ENCODE measurements at places on chromosomes 3 and 15. TPM values are rescaled to one million over a fixed set of nuclear protein-coding genes. Genes with fewer than 3 reads are reported as not detected.
A peak's percentile ranks its signal among the peaks of the same experiment; 100 is the strongest.

Gene HERC2
- 42.7 TPM for total RNA-seq

Gene KLHDC8B
- 57.5 TPM for total RNA-seq

Gene CX3CR1
- total RNA-seq = not detected

Gene PRICKLE2
- 24.7 TPM for total RNA-seq

Gene CCR1
- 10.2 TPM for total RNA-seq

Gene PRRT3
- 1.1 TPM for total RNA-seq

Gene SPINT1
- 1.5 TPM for total RNA-seq

DNA sequence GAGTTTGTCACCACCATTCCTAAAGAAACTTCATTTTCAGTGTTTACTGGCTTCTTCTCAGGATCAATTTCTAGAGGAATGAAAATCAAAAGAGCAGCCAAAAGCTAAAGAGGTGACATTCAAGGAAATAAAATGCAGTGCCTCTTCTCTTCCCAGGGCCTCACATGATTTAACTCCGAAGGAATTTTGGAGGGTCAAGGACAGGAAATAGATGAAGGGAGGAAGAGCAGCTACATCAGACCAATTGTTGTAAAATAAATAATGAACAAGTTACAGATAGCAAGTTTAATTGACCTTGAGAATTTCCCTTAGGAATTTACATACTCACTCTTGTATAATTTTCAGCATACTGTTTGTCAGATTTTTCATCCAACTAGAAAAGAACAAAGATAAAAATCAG, 78.1 kb downstream of the LRRFIP2 start:
- no peak overlapping the region for H3K4me3 ChIP-seq
- H3K27ac ChIP-seq = no peak overlapping the region
- peaks cover 14% of the 10 kb centered on the region for H3K4me1 ChIP-seq
- no peak for DNase-seq
- H3K27me3 ChIP-seq = no peaks in the 10 kb centered on the region

GRCh38 chr3:178475062-178475461, 61.2 kb upstream of the KCNMB2 start:
- H3K36me3 ChIP-seq = no peaks in the 10 kb centered on the region
- no peak overlapping the region for H3K27ac ChIP-seq
- DNase-seq = no peak
- no peaks in the 10 kb centered on the region for H3K4me1 ChIP-seq
- H3K27me3 ChIP-seq = no peaks in the 10 kb centered on the region

GRCh38 chr3:32421185-32421584, 29.5 kb downstream of the CMTM7 start:
- H3K4me1 ChIP-seq = peaks cover 12% of the 10 kb centered on the region
- H3K36me3 ChIP-seq = no peaks in the 10 kb centered on the region
- peak overlapping the region; percentile 58 for H3K27ac ChIP-seq
- no peak overlapping the region for H3K4me3 ChIP-seq

- peaks cover 12% of the 10 kb centered on the region for H3K4me1 ChIP-seq
- no peak overlapping the region for H3K27ac ChIP-seq
- H3K27me3 ChIP-seq = peaks cover 42% of the 10 kb centered on the region
- H3K36me3 ChIP-seq = no peaks in the 10 kb centered on the region
- DNase-seq = no peak
Measured at GRCh38 chr15:52789601-52790168, 451 bp downstream of the ONECUT1 start.

DNA sequence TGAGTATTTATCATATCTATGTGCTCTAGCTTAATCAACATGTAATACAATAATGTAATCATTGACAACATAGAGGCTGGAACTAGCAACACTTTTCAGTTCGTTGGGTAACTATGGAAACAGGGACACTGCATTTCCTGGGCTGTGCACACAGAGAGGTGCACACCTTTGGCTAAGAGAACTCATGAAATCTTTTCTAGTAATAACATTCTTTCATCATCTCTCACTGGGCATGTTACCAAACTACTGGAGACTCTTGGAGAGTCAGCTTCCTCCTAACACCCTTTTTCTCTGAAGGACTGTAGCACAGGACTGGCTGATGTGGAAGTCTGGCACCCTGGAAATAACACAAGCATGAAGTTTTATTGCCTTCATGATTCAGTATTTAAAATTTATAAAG, 135.6 kb downstream of the KCNMB2 start:
- no peak overlapping the region for H3K27ac ChIP-seq
- no peak overlapping the region for H3K4me3 ChIP-seq
- no peak for DNase-seq
- H3K27me3 ChIP-seq = no peaks in the 10 kb centered on the region

GRCh38 chr3:106811376-106811775, 565.9 kb upstream of the CCDC54 start:
- no peak overlapping the region for H3K4me3 ChIP-seq
- H3K27me3 ChIP-seq = no peaks in the 10 kb centered on the region
- H3K4me1 ChIP-seq = peaks cover 3% of the 10 kb centered on the region
- no peak overlapping the region for H3K27ac ChIP-seq
- no peaks in the 10 kb centered on the region for H3K36me3 ChIP-seq

DNA sequence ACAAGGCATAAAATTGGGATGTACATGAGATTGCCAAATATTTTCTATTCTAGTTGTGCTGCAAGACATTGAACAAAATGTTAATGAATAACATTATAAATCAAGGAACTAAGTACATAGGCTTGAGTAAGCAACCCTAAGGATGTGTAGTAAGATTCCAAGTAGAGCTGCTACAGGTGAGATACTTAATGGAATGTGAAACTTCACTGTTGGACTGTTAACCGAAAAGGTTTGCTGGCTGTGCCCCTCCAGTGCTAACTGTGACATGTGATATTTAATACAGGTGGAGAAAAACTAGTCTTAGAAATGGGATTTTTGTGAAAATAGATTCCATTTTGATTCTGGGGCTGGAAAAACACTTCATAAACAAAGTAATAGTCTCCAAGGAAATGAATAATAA, 52.4 kb downstream of the TSC22D2 start:
- peaks cover 9% of the 10 kb centered on the region for H3K36me3 ChIP-seq
- no peak for DNase-seq
- H3K4me1 ChIP-seq = no peaks in the 10 kb centered on the region
- no peak overlapping the region for H3K27ac ChIP-seq

DNA sequence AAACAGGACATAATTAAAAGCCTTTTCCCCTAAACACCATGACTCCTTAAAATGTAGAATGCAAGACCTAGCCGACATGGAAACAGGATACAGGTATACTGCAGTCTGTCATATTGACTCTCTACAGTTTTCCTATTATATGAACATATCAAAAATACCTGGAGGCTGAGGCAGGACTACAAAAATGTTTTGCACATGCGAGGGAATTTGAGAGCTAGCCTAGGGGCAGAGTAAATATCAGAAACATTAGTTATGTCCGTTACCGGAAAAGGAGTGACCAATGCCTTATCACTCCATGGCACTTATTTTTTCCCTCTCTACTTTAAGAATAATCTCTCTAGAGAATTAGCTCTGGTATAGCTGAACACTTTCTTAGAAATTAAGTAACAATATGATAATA, 732.3 kb downstream of the TUSC7 start:
- H3K4me1 ChIP-seq = no peaks in the 10 kb centered on the region
- H3K27me3 ChIP-seq = no peaks in the 10 kb centered on the region
- no peak for DNase-seq
- H3K27ac ChIP-seq = no peak overlapping the region
- H3K36me3 ChIP-seq = no peaks in the 10 kb centered on the region
- H3K4me3 ChIP-seq = no peak overlapping the region

GRCh38 chr15:88022716-88023115, 233.8 kb downstream of the NTRK3 start:
- H3K27me3 ChIP-seq = no peaks in the 10 kb centered on the region
- H3K4me3 ChIP-seq = no peak overlapping the region
- no peak overlapping the region for H3K27ac ChIP-seq
- H3K36me3 ChIP-seq = peaks cover 12% of the 10 kb centered on the region
- no peak for DNase-seq
- no peaks in the 10 kb centered on the region for H3K4me1 ChIP-seq

DNA sequence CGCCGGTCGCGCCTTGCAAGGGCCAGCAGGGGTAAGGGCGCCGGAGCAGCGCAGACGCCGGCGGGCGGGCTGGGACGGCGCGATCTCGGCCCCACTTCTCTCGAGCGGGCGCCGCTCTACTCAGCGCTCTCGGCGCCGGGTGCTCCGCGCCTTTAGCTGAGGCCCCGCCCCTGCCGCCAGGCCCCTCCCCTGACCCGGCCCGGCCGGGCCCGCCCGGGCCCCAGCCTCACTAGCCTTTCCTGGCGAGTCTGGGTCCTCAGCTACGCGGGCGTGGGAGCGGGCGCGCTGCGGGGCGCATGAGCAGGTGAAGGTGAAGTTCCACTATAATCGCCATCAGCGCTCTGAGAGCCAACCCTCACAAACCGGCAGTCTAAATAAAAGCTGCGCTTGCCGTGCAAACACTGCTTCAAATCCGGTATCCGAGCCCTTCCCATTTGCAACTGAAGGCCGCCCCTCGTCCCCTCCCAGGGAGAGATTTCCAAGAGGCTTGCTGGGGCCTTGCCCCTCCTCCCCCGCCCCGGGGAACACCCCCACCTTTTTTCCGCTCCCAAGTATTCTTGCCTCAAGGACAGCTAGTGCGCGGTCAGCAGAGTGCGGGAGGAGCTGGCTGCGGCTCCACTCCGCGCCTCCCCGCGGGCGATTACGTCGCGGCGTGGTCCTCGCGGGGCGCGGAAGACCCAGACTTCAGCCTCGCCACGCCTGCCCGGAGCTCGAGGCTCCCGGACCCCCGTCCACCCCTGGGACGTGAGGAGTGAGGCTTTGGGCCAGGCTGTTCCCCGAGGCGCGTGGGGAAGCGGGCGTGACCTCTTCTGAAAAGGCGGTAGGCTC, at the start of gene RPP25:
RPP25 (minus strand) TSS at position 125 of the 828 bp plus-strand sequence. CDS start 189 bp downstream, outside the sequence.
- H3K36me3 ChIP-seq = no peaks in the 10 kb centered on the region
- no peaks in the 10 kb centered on the region for H3K27me3 ChIP-seq
- peaks cover 16% of the 10 kb centered on the region for H3K4me1 ChIP-seq
- peak; percentile 36 for DNase-seq
- peak within 1 kb of the TSS; percentile 84 for H3K4me3 ChIP-seq

GRCh38 chr3:114863848-114864247, 283.2 kb downstream of the ZBTB20 start:
- no peaks in the 10 kb centered on the region for H3K4me1 ChIP-seq
- H3K27ac ChIP-seq = no peak overlapping the region
- DNase-seq = no peak

- peaks cover 8% of the 10 kb centered on the region for H3K4me1 ChIP-seq
- H3K36me3 ChIP-seq = no peaks in the 10 kb centered on the region
Measured at GRCh38 chr3:169591159-169591951, 72.2 kb downstream of the MECOM start.

- DNase-seq = no peak
- H3K4me3 ChIP-seq = no peak overlapping the region
- no peak overlapping the region for H3K27ac ChIP-seq
- H3K27me3 ChIP-seq = no peaks in the 10 kb centered on the region
Measured at GRCh38 chr15:81068516-81068915, 65.6 kb upstream of the CFAP161 start.

DNA sequence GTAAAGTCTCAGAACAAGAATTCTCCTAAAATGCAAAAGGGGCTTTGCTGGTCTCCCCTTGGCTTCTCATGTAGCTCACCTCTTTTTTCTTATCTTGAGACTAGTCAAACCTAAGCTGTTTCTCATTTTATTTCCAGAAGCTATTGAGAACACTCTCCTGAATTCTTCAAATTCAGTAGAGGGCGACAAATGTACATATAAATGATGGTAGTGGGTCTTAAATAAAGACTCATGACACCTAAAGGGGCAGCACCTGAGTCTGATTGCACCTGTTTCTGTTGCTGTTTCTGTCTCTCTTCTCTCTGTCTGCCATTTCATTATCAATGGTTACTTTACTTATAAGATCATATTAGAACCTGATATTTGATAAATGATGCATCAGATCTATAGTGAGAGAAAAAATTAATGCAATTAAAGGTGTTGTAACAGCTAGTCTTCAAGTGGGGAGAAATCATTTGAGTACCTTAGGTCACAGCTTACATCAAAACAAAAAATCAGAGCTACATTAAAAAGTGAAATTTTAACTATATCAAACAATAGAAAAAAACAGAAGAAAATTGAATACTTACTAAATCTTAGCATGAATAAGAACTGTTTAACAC, 7.0 kb downstream of the ADIPOQ start:
- H3K4me3 ChIP-seq = no peak overlapping the region
- no peak for DNase-seq
- no peak overlapping the region for H3K27ac ChIP-seq
- H3K36me3 ChIP-seq = no peaks in the 10 kb centered on the region
- no peaks in the 10 kb centered on the region for H3K27me3 ChIP-seq

- no peak for DNase-seq
- H3K36me3 ChIP-seq = no peaks in the 10 kb centered on the region
- H3K27ac ChIP-seq = no peak overlapping the region
Measured at GRCh38 chr3:87696124-87697013, 362.4 kb downstream of the CGGBP1 start.

- DNase-seq = no peak
- H3K36me3 ChIP-seq = no peaks in the 10 kb centered on the region
- peaks cover 2% of the 10 kb centered on the region for H3K4me1 ChIP-seq
Measured at GRCh38 chr3:17238023-17238422, 353.3 kb downstream of the PLCL2 start.

- no peaks in the 10 kb centered on the region for H3K27me3 ChIP-seq
- H3K4me1 ChIP-seq = no peaks in the 10 kb centered on the region
- no peak for DNase-seq
Measured at GRCh38 chr3:122602011-122602710, 24.7 kb downstream of the PARP15 start.

DNA sequence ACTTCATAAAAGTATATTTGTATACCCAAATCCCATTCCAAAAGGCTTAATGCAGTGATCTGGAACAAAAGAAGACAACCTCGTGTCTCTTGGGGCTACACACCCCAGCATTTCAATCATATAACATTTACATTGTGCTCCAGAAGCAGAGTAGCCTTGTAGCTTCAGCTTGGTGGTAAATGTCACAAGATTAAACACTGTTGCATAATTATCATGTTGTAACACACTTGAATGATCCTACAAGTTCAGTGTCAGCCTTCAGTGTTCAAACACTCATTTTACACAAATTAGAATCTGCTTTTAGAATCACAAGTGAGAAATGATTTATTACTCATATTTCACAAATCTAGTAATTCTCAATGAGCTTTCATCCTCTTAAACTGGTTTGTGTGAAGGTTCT, 122.6 kb downstream of the CNTN3 start:
- H3K4me1 ChIP-seq = no peaks in the 10 kb centered on the region
- no peak overlapping the region for H3K4me3 ChIP-seq
- no peaks in the 10 kb centered on the region for H3K36me3 ChIP-seq
- no peak for DNase-seq

Measured in ascending aorta (tissue), 2 donors.